GM23338 (cell line): ENCODE measurements at places on chromosomes 4 and X. TPM values are rescaled to one million over a fixed set of nuclear protein-coding genes. Genes with fewer than 3 reads are reported as not detected.
A peak's percentile ranks its signal among the peaks of the same experiment; 100 is the strongest.

CLGN gene
- 2.5 and 4.0 TPM in 2 replicates for total RNA-seq

- H3K4me1 ChIP-seq = peaks cover 45% of the 10 kb centered on the region
- H3K4me3 ChIP-seq = no peak overlapping the region
- no peak for DNase-seq
- no peaks in the 10 kb centered on the region for H3K36me3 ChIP-seq
- no peaks in the 10 kb centered on the region for H3K27me3 ChIP-seq
Measured at GRCh38 chrX:81261576-81261975, 59.7 kb downstream of the SH3BGRL start.

DNA sequence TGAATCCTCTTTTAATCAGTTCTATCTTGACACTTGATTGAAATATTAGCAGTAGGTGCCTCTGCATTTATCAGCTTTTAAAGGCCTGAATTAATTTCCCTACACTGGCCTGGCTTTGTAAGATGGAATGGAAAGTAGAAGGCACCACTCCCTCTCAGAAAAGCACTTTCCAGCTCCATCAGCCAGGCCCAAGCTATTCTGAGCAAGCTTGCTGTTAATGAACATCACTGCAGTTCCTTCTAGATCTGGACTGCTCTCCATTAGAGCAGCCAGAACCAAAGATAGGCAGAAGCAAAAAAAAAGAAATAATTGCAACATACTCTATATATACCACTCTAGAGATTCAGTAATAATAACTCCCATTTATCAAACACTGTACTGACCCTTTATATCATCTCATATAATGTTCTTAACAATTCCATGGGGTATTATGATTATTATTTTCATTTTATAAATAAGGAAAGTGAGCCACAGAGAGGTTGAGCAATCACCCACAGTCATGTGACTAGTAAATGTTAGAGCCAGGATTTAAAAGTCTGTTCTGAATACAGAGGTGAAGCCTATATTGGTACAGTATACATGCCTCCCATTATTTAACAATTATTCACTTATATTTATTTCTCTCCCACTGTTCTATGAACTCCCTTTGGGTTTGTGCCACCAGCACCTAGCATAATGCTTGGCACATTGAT, 39.4 kb upstream of the GPC3 start:
- H3K4me3 ChIP-seq = no peak overlapping the region
- H3K4me1 ChIP-seq = no peaks in the 10 kb centered on the region
- no peak for DNase-seq
- no peaks in the 10 kb centered on the region for H3K27me3 ChIP-seq

- H3K4me3 ChIP-seq = peak overlapping the region; percentile 10; the same call in 1 of the 2 replicates
- H3K36me3 ChIP-seq = no peaks in the 10 kb centered on the region
- peak overlapping the region; percentile 65 for H3K27ac ChIP-seq
- no peaks in the 10 kb centered on the region for H3K27me3 ChIP-seq
Measured at GRCh38 chr4:138978028-138978585, 37.5 kb upstream of the NOCT start.
